ENCODE measurements at places on chromosomes 2 and 18.

- no peak for DNase-seq
Observed at GRCh38 chr18:50410894-50411293, 36.0 kb downstream of the SKA1 start.

DNA sequence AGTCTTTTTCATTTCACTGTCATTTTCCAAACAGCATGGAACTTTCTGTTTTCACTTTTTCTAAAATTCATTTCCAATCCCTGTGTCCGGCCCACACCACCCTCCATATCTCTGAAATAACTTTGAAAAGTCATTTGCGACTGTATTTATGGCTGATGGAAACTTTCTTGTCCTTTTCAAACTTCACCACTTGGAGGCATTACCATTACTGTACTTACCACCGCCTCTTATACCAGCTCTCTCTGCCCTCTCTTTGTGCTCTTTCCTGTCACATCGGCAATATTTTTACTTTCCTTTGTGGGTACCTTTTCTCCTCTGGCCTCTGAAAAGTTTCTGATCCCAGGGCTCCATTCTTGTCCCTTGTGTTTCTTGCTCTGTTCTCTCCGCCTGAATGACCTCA is 39.5 kb upstream of the IL1RL1 start:
- DNase-seq = no peak

GRCh38 chr2:109365131-109365530 is 236.1 kb downstream of the SH3RF3 start:
- DNase-seq = no peak

GRCh38 chr18:68735483-68736343 is 20.8 kb upstream of the TMX3 start:
- no peak for DNase-seq

DNA sequence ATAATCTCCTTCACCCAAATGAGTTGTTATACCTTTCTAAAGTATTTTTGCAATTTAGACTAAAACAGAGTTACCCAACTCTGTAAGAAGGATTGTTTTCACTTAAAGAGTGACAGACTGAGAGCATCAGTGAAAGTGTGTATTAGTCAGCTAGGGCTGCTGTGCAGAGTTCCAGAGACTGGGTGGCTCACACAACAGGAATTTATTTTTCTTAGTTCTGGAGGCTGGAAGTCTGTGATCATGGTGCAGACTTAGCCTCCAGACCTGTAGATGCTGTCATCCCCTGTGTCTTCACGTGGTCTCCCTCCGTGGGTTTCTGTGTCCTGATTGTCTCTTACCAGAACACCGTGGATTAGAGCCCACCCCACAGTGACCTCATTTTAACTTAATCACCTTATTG is 40.0 kb downstream of the BCL2L11 start:
- DNase-seq = no peak

GRCh38 chr2:107376909-107377308 is 449.8 kb upstream of the RGPD4 start:
- DNase-seq = no peak

- DNase-seq = no peak
Observed at GRCh38 chr2:108367561-108368175, 10.1 kb upstream of the SULT1C4 start.
